ENCODE measurements at places on chromosomes 11 and 22.

DNA sequence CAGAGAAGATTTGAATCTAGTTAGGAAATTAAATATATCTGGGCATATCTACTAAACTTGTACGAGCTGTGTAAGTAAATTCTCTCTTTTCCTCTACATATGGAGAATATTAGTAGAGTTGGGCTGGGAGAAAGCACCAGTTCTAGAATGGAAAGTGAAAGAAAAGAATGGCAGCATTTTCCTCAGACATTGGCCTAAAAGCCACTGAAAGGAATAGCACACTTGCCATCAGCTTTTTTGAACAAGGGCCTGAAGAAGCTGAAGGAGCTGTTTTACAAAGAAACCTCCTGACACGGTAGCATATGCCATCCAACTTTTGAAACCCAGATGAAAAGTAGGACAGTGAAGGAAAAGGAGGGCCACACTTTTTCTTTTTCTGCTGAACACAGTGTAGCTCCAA is 1563.7 kb upstream of the TENM4 start:
- no peak for DNase-seq

DNA sequence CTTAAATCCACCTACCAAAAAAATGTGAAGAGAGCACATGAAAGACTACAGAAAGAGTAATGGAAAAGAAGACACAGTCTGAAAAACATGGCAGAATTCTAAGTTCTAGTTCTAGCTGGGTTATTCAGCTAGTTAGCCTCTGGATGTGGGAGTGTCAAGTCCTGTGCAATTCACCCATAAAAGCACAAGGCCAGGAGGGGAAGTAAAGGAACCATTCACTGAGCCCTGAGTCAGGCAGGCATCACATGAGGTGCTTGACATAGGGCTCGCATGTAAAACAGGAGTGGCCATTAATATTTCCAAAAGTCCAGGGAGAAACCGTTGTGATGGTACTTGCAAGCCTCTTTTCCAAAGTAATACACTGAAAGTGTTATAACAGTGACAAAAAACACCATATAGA is 103.7 kb downstream of the GAB2 start:
- DNase-seq = no peak

GRCh38 chr22:33166206-33166605 is 108.0 kb upstream of the SYN3 start:
- no peak for DNase-seq

DNA sequence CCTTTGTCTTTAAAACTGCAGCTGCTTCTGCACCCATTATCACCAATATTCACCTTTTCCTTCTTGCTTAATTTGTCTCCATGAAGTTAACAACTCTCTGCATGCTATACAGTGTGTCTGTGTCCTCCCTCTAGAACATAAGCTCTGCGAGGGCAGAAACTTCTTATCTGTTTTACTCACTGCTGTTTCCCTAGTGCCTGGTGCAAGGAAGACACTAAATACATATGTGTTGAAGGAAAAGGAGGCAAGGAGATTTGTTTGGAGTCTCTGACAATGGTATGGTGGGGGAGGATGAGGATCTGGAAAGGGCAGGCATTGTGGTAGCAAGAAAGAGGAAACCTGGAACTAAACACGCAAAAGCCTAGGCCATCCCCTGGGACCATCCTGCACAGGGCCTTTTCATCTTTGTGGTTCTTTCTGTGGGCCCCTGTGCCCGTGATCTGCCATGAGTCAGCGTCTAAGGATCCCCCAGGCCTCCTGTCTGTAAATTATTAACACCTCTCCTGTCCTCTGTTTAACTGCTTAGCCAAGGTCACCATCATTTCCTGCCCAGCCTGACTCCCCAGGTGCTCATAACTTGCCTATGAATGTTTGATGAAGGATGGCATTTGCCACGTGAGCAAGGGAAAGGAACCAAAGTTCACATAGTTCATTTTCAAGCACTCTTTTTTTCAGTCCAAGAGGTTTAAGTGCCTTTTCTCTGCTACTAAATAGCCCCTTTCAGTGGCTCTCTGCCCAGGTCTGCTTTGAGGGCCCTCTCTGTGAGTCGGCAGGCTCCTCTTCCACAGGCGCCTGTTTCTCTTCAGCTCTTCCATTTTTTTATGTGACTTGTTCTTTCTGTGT is 131.1 kb downstream of the RASSF10 start:
- DNase-seq = peak; percentile 53

DNA sequence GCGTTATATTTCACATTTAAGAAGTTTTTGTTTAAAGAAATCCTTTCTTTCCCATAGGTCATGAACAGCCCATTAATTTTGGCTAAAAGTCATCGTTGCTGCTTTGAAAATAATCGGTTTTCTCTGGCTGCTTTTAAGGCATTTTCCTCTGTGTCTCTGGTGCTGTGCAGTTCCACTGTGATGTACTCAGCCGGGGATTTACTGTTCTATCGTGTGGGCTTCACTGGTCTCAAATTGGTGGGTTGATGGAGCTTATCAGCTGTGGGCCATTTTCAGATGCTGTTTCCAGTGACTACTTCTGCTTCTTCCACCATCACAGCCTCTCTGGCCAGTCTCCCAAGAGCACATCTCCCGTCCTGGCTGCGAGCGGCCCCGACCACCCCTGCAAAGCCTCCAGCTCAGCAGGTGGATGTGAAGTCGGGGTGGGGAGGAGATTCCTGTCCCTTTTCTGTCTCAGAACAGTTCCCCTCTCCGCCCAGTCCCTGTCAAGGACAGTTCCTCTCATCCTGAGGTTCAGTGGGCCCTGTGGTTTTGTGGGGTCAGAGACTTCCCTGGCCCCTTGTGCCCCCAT is 20.3 kb downstream of the IFITM10 start:
- DNase-seq = no peak

GRCh38 chr22:31488988-31489617 is 539 bp downstream of the EIF4ENIF1 start:
- DNase-seq = peak; percentile 42

- DNase-seq = no peak
Observed at GRCh38 chr11:115379528-115379927, 124.7 kb downstream of the CADM1 start.

DNA sequence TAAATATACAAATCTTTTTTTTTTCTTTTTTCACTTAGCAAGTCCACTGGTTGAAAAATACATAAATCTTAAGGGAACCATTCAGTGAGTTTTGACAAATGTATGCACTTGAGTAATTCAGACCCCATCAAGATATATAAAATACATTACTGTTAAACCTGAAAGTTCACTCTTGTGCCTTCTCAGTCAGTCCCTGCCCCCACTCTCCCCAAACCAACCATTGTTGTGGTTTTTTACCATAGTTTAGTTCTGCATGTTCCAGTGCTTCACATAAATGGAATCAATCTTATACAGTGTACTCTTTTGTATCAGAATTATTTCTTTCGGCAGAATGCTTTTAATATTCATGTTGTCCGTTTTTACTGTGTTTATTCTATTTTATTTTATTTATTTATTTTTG is 26.1 kb downstream of the RNF214 start:
- no peak for DNase-seq

DNA sequence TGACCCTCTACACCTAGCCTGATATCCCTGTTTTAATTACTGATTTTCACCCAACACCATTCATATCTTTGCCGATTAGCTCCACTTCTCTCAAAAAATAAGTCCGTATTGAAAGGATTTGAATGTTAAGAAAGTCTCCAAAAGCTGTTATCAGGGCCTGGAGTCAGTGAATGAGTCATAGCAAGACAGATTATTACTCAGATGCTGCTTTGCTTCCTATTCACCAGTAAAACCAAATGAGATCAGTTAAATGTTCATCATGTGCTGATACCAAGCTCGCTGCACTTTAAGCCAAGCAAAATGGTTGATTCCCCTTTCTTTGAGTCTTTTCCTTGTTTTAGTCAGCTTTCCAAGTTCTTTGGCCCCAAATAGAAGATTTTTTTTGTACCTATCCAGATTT is 228.4 kb downstream of the FAT3 start:
- peak; percentile 65 for DNase-seq

- peak; percentile 53 for DNase-seq
Observed at GRCh38 chr11:48172818-48173609, 43.6 kb upstream of the OR4B1 start.

GRCh38 chr22:38292694-38293093 is 19.9 kb upstream of the TMEM184B start:
- no peak for DNase-seq

- DNase-seq = peak; percentile 68
Observed at GRCh38 chr11:18243783-18244362, 4.6 kb downstream of the SAA2 start.

DNA sequence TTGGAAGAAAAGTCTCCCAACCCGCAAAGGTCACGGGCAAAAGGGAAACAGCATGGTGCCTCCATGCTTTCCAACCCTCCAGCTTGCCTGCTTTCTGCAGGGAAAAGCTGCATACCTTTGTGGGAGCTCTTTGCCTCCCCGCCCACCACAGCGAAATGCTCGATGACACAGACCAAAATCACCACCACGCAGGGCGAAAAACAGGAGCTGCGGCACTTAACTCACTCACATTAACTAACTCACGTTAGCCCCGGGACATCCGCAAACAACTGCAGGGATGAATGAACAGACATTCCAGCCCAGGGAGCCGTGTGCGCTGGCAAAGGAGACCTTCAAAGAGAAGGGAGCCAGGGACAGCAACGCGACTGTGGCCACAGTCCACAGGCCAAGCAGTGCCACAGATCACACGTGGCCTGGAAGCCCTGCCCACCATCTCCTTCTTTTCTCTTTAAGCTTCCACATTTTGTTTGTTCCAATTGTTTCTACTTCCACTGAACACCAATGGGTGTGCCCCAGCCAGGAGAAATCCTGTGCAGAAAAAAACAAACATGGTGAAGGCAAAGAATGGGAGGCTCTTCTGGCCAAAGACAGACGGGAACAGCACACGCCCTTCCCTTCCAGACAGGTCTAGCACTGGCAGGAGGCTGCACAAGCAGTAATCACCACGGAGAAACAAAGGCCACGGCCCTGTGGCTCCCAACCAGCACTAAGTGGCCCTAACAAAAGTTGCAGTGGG is 39.3 kb downstream of the DUSP8 start:
- peak; percentile 72 for DNase-seq

DNA sequence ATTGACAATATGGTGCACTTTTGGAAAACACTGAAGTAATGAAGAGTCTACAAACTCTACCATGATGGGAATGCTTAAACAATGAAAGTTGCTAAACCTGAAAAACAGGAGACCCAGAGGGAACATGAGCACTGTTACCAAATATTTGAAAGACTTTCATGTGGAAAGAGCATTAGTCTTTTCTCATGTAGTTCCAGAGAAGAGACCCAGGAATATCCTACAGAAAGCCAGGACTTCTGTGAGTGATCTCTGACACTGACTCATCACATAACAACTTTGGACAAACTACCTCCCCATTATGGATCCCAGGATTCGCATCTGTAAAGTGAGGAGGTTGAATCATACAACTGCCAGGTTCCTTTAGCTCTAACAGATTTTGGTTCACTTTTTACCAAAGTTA is 62.2 kb downstream of the FAM181B start:
- DNase-seq = no peak

- no peak for DNase-seq
Observed at GRCh38 chr11:5423131-5423530, 1.2 kb downstream of the OR51Q1 start.

GRCh38 chr22:28395920-28396753 is 283.5 kb downstream of the TTC28 start:
- peak; percentile 81 for DNase-seq

GRCh38 chr22:29937940-29938693 is 55.1 kb downstream of the MTMR3 start:
- no peak for DNase-seq

- no peak for DNase-seq
Observed at GRCh38 chr22:47008208-47008885, 245.9 kb downstream of the TBC1D22A start.

DNA sequence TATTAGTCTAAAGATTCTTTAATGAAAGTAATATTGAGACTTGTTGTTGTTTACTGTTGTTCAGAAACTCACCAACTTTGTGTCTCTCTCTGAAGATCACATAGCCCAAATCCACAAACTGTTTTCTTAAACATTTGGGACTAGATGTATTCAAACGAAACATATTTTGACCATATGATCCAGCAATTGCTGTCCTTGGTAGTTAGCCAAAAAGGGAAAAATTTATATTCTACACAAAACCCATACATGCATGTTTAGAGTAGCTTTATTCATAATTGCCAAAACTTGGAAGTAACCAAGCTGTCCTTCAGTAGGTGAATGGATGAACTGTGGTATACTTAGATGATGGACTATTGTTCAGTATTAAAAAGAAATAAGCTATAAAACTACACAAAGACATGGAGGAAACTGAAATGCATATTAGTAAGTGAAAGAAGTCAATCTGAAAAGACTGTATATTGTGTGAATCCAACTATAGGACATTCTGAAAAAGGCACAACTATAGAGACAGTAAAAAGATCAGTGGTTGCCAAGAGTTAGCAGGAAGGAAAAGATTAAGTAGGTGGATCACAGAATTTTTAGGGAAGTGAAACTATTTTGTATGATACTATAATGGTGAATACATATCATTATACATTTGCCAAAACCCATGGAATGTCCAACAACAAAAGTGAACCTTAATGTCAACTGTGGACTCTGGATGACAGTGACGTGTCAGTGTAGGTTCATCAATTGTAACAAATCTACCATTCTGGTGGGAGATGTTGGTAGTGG is 442.9 kb downstream of the INSC start:
- no peak for DNase-seq

GRCh38 chr11:12372111-12372510 is 5.3 kb upstream of the PARVA start:
- DNase-seq = no peak

DNA sequence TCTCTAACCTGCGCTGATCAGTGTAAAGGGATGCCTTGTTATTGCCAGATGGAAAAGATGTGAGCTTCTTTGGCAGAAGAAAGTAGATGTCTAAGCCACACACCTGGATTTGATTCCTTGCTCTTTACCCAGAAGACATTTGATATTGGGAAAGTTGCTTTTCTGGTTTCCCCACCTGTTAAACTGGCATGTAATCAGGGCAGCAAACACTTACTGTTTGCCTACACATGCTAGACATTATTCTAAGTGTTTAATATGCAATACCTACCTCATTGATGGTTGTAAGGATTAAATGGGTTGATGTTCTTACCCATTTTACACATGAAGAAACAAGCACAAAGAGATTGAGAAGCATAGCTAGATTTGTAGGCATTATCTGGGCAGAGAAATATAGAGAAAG is 16.6 kb downstream of the ASRGL1 start:
- DNase-seq = no peak

- peak; percentile 70 for DNase-seq
Observed at GRCh38 chr11:93895106-93895862, 44.9 kb upstream of the VSTM5 start.

DNA sequence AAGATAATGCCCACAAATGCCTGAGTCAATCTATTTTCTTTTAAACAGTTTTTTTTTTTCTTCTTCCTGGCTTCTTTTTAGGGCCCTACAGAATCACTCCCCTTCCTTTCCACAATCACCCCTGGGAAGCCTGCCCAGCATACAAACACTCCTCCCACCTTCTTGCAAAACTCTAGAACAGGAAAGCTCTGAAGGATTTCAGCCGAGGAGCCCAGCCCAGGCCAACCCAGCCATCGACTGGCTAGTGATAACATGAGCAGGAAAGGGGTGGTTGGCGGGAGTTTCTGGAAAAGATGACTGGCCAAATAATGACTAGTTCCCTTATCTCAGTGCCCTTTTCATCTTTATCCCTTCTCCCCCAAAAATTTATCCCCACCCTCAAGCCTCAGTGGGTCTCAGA is 68.2 kb downstream of the USP35 start:
- peak; percentile 59 for DNase-seq

DNA sequence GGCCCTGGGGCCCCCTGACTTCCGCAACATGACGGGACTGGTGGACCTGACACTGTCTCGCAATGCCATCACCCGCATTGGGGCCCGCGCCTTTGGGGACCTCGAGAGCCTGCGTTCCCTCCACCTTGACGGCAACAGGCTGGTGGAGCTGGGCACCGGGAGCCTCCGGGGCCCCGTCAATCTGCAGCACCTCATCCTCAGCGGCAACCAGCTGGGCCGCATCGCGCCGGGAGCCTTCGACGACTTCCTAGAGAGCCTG is 992 bp downstream of the LRFN4 start:
- DNase-seq = no peak

Data from EL (cell line).